Glutamatergic neuron (in vitro differentiated cells): ENCODE measurements at places on chromosomes 5 and 9. TPM values are rescaled to one million over a fixed set of nuclear protein-coding genes. Genes with fewer than 3 reads are reported as not detected.

DNA sequence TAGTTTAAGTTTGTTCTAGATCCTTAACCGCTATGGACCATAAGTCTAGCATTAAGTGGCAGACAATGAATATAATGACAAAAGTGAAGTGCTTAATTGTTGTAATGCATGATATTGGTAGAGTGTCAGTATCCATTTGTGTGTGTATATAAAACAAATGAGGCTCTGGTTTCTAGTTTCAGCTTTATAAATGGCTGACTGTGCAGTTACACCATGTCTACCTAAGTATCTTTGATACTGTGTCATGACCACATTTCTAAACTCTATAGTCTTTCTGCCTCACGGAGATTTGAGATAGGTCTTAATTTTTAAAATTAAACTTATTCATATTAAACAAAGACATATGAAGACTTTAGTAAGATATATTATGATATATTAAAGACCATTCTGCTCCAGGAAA, 92.0 kb downstream of the SPEF2 start:
- DNase-seq, result no peak
- no peaks in the 10 kb centered on the region for H3K4me1 ChIP-seq
- H3K27ac ChIP-seq, result no peak overlapping the region
- no peak overlapping the region for H3K4me3 ChIP-seq
- H3K36me3 ChIP-seq, result no peaks in the 10 kb centered on the region

GRCh38 chr5:100186181-100186580, 349.0 kb upstream of the FAM174A start:
- no peak for DNase-seq
- H3K36me3 ChIP-seq, result no peaks in the 10 kb centered on the region
- H3K4me1 ChIP-seq, result no peaks in the 10 kb centered on the region
- no peak overlapping the region for H3K27ac ChIP-seq

GRCh38 chr5:151005950-151006576, 14.3 kb upstream of the GPX3 start:
- no peaks in the 10 kb centered on the region for H3K4me1 ChIP-seq
- no peak for DNase-seq
- no peaks in the 10 kb centered on the region for H3K36me3 ChIP-seq
- no peak overlapping the region for H3K4me3 ChIP-seq
- H3K27me3 ChIP-seq, result no peaks in the 10 kb centered on the region

GRCh38 chr9:77779010-77779409, 130.9 kb upstream of the GNA14 start:
- no peak overlapping the region for H3K27ac ChIP-seq
- no peak for DNase-seq
- H3K4me3 ChIP-seq, result no peak overlapping the region
- H3K36me3 ChIP-seq, result peaks cover 5% of the 10 kb centered on the region
- no peaks in the 10 kb centered on the region for H3K4me1 ChIP-seq
- no peaks in the 10 kb centered on the region for H3K27me3 ChIP-seq

- DNase-seq, result no peak
- H3K27ac ChIP-seq, result no peak overlapping the region
- no peak overlapping the region for H3K4me3 ChIP-seq
- peaks cover 14% of the 10 kb centered on the region for H3K36me3 ChIP-seq
- no peaks in the 10 kb centered on the region for H3K4me1 ChIP-seq
These were observed 332.4 kb downstream of the NTRK2 start for GRCh38 chr9:85001925-85002324.

Gene CREB3
- 32.0 TPM for total RNA-seq

GRCh38 chr5:72109625-72110024, 2.4 kb downstream of the MAP1B start:
- H3K36me3 ChIP-seq, result peaks cover 24% of the 10 kb centered on the region
- peak; percentile 50 for DNase-seq
- H3K27me3 ChIP-seq, result peaks cover 40% of the 10 kb centered on the region
- H3K4me1 ChIP-seq, result peaks cover 27% of the 10 kb centered on the region
- H3K4me3 ChIP-seq, result peak overlapping the region; percentile 94

Gene LCN1
- not detected for total RNA-seq

DNA sequence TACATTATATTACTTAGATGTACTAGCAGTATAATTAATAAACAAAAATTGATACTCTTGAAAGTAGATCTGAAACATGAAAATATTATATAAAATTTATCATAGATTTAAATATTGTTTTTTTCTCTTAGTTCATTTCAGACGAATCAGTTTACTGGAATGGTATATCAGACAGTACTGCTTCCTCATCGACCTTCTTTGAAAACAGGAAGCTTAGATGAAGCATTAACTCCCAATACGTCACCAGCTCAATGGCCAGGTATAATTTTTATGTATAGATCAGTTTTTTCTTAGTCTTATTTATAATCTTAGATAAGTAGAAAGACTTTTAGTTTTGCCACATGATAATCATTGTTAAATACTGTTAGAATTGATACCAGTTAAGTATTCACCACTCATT, 106.3 kb downstream of the DMXL1 start:
- no peak overlapping the region for H3K27ac ChIP-seq
- H3K27me3 ChIP-seq, result no peaks in the 10 kb centered on the region
- no peaks in the 10 kb centered on the region for H3K36me3 ChIP-seq
- no peak for DNase-seq
- peaks cover 3% of the 10 kb centered on the region for H3K4me1 ChIP-seq

DNA sequence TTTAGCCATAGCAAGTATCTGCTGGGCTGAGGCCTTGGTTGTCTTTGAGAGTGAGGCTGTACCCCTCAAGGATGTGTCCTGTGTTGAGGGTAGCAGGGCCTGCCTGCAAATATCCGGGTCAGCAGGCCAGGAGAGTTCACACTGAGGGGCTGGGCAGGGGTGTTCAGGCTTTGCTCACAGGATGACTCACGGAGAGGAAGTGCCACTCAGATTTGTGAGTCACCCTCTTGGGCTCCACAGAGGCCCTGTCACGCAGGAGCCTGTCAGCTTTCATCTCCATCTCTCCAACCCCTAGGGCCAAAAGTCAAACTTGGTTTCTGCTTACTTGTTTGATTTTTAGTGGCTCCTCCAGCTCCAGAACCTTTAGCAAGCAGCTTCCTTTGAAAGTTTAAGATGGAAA, 211.5 kb downstream of the SEC61B start:
- no peak overlapping the region for H3K27ac ChIP-seq
- no peak overlapping the region for H3K4me3 ChIP-seq
- DNase-seq, result no peak
- H3K36me3 ChIP-seq, result no peaks in the 10 kb centered on the region
- H3K27me3 ChIP-seq, result no peaks in the 10 kb centered on the region
- no peaks in the 10 kb centered on the region for H3K4me1 ChIP-seq

GRCh38 chr9:68777070-68777763, 72.2 kb downstream of the PIP5K1B start:
- H3K27ac ChIP-seq, result no peak overlapping the region
- H3K4me1 ChIP-seq, result peaks cover 4% of the 10 kb centered on the region
- no peak for DNase-seq
